Naive B cell (primary cell): ENCODE measurements at places on chromosomes 3 and 15.

- DNase-seq = no peak
These were observed 164.8 kb upstream of the NUDT16 start for GRCh38 chr3:131216801-131217200.

- no peak for DNase-seq
These were observed 18.6 kb downstream of the PDIA5 start for GRCh38 chr3:123085293-123085931.

DNA sequence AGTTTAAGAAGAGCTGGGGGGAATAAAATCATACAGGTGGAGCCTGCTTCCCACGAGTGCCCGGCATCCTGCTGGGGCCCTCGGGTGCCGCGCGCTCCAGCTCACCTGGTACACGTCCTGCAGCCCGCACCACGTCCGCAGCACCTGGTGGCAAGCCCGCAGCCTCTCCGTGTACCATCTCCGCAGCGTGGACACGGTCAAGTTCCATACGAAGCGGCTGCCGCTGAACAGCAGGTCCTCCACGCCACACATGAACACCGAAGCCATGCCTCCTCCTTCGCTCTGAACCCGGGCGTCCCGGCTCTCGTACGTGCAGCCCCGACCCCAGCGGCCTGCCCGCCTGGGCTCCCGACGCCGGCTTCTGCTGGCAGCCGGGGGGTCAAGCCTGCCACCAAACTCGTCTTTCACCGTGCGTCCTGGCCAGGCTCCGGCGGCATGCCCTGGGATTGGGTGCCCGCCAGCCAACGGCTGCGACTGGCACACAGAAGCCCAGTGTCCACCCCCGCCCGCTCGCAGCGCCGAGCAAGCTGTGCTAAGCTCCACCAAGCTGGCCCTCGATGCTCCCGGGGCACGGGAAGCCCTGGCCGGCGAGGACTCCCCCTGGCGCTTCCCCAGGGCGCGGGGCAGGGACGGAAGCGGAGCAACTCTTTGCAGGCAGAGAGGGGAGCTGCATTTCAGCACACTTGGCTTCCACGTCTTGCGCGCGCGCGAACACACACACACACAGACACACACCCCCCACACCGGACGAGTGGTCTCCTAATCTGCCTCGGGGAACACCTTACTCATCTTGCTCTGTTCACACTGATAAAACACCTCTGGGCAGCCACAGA lies at the start of gene FRMD4B:
FRMD4B (minus strand) TSS at position 366 of the 833 bp plus-strand sequence; CDS start at position 267, 99 bp downstream.
- peak; percentile 1 for DNase-seq

DNA sequence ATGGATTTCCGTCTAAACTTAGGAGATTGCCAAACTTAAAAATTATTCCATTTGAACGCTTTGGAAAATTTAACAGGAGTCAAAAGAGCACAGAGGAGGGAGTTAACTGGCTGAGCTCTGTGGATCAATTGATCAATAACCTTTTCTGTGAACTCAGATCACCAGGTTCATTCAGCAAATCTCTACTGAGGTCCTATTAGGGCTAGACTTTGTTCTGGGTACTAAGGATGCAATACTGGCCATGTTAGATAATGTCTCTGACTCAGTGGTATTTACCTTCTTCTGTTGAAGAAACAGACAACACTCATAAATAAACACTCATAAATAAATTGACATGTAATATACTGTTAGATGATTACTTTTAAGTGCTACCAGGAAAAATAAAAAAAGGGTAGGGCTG lies 323.4 kb upstream of the SUCLG2 start:
- DNase-seq = no peak

DNA sequence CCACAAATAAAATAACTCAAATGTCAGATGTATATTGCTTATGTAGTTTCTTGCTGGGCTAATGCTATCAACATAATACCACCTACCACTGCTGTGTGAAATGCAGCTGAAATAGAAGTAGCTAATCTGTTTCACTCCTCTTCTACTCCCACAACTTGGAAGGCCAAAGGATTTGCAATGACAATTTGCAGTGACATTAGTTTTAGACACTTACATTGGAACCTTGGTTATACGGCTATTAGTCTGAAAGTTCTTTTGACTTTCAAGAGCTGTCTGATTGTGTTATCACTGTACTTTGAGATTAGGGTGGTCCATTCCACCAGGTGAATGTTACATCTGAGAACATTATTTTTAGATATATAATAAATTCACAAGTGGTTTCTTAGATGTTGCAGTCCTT lies 33.5 kb downstream of the COPS2 start:
- DNase-seq = no peak

- DNase-seq = no peak
These were observed 138.1 kb upstream of the PDZRN3 start for GRCh38 chr3:73762855-73763254.

DNA sequence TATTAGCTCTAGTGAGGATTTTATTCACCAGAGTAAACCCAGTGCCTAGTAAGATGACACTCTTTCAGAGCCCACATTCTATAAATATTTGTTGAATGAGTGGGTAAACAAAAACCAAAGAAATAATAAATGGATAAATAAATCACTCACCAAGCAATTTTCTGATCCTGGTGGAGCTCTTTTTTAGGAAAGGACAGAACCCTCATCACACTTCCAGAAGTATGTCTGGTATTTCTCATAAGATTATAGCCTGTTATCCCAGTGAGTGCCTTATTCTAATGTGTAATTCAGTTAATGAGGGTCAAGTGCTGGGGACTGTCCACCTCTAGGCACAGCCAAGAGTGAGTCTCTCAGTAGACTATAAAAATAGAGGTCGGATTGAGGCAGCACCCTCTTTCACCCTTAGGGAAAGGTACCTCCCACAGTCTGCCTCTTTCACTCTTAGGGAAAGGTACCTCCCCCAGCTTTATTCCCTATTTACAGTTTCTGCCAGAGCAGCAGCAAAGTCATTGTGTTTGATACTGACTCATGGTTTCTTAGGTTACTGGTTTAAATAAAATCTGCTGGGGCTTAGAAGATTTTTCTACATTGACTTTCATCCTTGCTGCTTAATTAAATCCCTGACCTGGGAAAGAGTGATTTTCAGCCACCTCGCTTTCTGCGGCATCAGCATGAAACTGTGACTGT lies 145.0 kb downstream of the STAC start:
- no peak for DNase-seq

DNA sequence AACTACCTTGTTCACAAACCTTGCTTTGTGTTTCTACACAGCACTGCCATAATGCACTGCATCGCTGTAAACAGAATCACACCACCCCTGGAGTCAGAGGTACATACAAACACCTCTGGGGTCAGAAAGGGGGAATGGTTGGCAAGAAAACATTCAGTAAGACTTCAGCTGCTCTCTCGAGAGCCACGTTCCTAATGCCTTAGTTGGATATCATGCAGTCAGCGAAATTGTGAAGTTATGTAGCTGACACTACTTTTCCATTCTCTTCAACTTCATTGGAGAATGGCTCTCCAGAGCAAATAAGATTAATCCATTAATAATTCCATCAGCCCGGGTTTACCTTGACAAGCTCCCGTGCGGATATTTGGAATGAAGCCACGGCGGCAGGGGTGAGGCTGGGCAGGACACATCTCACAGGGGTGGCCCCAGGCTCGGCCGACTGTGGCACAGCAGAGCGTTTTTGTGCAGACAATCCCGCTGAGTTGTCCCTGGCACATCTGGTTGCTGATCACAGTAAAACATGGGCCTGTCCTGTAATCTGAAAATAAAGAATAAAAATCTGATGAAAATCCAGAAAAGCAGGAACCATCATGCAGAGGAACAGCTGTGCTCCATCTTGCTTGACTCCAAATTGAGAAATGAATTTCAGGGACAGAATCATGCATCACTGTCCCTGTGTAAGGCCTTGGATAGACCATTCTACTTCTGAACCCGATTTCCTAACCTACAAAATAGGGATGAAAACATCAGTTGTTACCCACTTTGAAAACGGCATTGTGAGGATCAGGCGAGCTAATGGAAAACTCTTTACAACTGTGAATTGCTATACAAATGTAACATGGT lies 108.0 kb downstream of the FBN1 start:
- no peak for DNase-seq

DNA sequence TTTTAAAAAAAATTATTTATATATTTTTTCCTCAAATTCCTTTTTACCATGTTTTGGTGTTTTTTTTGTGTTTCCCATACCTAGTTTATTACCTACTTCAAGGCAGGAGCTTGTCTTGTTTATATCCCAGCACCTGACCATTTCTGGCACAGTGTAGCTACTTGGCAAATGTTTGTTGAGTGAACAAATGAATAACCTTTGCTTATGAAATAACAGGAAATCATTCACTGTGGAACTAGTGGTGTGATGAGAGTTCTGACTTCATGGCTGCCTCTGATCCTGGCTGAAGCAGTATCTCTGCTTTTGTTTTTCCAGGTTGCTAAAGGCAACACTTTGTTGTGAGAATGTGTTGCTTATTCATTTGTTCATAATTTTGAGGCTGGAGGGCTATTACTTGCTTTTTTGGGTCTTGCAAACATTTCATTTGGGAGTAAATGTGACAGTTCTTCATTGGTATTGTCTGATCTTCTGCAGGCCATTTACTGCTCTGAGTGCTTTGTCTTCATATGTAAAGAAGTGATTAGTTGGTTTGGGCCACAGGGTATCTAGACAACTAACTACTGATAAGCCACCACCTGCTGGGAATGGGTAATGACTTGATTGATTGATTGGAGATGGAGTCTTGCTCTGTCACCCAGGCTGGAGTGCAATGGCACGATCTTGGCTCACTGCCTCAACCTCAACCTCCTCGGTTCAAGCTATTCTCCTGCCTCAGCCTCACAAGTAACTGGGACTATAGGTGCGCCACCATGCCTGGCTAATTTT lies 5.7 kb downstream of the RAD54L2 start:
- DNase-seq = no peak

DNA sequence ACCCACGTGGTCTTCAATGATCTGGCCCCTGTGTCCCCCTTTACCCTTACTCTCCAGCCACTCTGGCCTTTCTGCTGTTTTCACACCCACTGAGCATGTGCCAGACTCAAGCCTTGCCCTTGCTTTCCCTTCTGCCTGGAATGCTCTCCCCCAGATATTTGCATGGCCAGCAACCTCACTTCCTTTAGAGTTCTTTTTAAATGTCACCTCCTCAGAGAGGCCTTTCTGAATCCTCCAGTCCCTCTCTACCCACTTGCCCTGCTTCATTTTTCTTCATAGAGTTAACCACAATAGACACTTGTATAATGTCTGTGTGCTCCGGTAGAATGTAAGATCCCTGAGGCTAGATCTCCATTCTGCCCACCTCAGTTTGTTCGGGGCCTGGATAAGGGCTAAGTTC lies 39.4 kb upstream of the TIPARP start:
- DNase-seq = no peak

DNA sequence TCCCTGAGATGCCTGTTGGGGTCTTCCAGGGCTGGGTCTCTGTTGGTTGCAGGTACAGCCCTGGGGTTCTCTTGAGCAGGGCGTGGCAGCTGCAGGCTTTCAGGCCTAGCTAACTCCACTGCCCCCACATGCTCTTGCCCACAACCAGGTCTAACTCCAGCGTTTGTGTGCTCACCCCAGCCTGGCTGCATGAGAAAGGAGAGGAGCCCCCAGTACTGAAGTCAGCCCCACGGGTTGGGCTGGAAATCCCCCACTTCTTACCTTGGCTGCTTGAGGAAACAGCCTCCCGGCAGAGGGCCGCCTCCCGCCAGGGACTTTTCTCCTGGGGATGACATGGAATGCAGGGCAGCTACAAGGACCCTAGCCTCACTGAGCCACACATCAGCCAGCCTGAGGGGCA lies 16.7 kb upstream of the DLL4 start:
- DNase-seq = no peak

DNA sequence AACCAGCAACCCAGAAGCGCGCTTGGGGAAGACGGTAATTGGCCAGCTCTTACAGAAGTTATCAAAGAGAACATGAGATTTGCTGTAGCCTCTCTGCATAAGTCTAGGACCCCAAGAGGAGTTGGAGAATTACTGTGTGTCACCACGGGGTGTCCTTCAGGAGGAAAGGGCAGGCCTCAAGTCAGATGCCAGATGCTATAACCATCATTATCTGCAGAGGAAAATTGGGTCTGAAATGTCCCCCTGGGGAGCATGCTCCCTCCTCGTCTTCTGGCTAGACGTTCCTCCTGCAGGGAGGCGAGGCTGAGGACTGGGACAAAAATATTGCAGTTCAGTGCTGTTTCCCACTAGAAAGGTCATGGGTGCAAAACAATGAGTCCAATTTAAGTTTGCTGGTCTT lies 380.5 kb upstream of the CFAP20DC start:
- no peak for DNase-seq
